ENCODE measurements at places on chromosomes 6 and 20.
A peak's percentile ranks its signal among the peaks of the same experiment; 100 is the strongest.

GRCh38 chr6:55290736-55291135 lies 36.5 kb upstream of the GFRAL start:
- no peak for DNase-seq

GRCh38 chr6:39263303-39264037 lies 34.2 kb upstream of the KCNK5 start:
- DNase-seq, result no peak

- peak; percentile 46 for DNase-seq
These were observed 121.9 kb upstream of the ZFP64 start for GRCh38 chr20:52313341-52313963.

- no peak for DNase-seq
These were observed 18.8 kb upstream of the IER3 start for GRCh38 chr6:30763155-30763617.

DNA sequence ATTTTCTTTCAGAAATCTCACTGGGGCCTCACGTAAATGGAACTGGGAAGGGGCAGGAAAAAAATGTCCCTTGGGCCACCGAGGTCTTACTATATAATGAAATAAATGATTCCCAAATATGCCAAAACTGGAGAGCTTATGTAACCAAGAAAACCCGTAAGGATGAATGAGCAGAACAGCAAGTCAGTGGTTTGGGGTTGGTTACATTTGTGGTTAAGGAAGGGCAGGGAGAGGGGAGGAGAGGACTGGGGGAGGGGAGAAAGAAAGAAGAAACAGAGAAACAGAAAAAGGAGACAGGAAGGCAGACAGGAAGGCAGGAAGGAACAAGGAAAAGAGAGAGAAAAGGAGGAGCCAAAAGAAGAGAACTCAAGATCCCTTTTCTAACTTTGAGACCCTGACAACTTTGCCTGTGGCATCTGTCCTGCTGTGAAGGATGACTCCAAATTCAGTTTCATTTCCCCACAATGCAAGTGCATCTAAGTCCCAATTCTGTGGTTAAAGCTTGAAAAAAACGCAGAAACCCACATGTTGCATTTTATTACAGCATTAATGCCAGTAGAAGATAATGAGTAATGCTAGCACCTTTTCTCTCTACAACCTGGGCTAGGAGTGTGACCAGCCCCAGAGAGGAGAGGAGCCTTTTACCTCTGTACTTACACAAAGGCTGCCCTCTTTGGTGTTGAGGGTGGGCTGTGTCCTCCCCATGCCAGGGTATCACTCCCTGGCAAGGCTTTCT lies 10.8 kb upstream of the ARMC2 start:
- DNase-seq, result no peak

DNA sequence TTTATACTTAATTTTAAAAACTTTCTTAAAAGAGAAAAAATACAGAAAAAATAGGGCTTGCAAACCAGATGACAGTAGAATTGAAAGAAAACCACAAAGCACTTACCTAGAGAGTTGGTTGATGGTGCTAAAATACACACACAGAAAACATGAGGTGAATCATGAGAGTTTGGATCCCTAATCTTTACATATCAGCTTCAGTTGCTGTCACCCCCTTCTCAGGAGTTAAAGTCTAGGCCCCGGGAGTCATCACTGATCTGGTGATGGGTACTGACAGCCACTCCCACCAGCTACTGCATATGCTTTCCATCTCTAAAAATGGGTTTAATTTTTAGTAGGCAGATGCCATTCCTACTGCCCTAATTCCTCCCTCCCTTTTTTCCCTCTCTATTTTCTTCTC lies 16.7 kb downstream of the TSBP1 start:
- DNase-seq, result no peak

GRCh38 chr6:150599199-150600009 lies at the start of gene PLEKHG1:
Gene PLEKHG1, plus strand, starts transcription at chr6:150599885. Its CDS starts 133,797 bp downstream, at chr6:150733682.
- DNase-seq, result peak; percentile 67

- DNase-seq, result no peak
These were observed 586.2 kb downstream of the CD109 start for GRCh38 chr6:74282143-74282689.

- no peak for DNase-seq
These were observed 22.1 kb upstream of the EEF1A1 start for GRCh38 chr6:73542891-73543290.

DNA sequence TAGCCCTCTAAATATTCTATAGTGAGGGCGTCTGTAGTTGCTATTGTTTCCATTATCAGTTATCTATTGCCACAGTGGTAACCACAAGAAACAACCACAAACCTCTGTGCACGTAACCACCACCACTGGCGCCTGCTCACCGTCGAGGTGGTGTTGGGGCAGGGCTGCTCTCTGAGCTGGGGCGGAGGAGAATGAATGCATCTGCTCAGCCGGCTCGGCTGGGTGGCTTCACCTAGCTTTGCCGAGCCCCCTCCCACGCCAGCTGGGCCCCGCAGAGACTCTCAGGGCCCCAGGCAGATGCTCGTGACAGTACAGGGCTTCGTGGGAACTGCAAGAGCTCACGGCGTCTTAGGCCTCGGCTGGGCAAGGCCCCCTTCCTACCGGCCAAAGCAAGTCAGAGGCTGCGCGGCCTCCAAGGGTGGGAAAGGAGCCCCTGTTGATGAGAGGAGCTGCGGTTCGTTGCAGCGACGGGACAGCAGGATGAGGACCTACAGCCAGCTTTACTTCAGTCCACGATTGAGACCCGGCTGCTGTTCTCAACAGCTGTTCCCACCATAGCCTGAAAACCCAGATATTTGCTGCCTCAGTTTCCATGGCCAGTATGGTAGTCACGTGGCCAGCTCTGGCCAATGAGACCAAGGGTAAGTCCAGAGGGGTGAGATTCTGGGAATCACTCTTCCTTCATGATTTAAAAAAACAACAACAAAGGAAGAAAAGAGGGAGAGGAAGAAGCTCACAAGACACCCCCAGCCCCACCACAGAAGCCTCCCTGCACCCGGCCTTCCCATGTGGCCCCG lies 120.2 kb upstream of the AFDN start:
- no peak for DNase-seq

GRCh38 chr6:160931378-160932310 lies 59.9 kb upstream of the MAP3K4 start:
- DNase-seq, result no peak

- DNase-seq, result no peak
These were observed 18.3 kb downstream of the RNF8 start for GRCh38 chr6:37372116-37372515.

DNA sequence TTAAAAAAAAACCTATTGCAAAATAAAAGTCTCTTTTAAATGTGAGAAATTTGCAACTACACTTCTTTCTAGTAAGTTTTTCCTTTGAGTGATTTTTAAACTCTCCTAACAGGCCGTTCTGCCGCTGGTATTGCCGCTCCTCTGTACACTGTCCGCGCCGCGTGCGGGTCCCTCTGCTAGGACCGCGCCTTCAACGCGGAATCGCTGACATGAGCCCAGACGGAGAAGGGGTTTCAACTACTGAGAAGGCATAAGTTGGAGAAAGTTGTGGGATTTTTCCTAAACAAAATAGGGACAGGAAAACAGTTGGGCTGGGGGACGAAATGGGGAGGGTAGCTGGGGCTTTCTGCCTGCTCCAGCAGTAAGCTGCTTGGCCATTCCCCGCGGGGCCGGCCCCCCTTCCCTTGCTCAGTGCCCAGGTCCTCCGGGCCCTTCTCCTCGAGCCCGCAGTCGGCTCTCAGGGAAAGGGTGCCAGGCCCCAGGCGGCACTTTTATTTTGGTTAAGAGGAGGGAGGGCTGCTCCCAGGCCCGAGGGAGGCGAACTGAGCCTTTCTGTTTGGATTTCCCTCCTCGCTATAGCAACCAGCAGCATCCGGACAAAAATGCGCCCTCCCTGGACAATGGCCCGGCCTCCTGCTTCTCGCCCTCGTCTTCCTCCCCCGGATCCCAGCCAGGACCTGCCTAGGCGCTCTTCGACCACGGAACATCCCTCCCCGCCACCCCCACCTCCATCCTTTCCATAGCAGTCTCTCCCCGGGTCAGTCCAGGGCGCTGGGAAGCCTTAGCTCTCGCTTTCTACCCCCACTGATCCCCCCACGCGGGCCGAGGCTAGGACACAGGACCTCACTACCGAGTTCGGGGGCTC lies 6.8 kb upstream of the POU3F2 start:
- no peak for DNase-seq

- no peak for DNase-seq
These were observed 38.0 kb downstream of the NOL4L start for GRCh38 chr20:32546918-32547752.

GRCh38 chr6:33633462-33634158 lies 12.5 kb downstream of the ITPR3 start:
- peak; percentile 80 for DNase-seq

Data from adrenal gland (tissue), 19 donors.